Transverse colon (tissue), 4 donors: ENCODE measurements at places on chromosomes 5 and 9. TPM values are rescaled to one million over a fixed set of nuclear protein-coding genes. Genes with fewer than 3 reads are reported as not detected.

GRCh38 chr5:638501-639252 lies 26.5 kb downstream of the CEP72 start:
- no peak for DNase-seq

- no peak for DNase-seq
These were observed 97.1 kb downstream of the NRG2 start for GRCh38 chr5:139946006-139946405.

- no peak for DNase-seq
These were observed 15.2 kb downstream of the HTR4 start for GRCh38 chr5:148639081-148639480.

DNA sequence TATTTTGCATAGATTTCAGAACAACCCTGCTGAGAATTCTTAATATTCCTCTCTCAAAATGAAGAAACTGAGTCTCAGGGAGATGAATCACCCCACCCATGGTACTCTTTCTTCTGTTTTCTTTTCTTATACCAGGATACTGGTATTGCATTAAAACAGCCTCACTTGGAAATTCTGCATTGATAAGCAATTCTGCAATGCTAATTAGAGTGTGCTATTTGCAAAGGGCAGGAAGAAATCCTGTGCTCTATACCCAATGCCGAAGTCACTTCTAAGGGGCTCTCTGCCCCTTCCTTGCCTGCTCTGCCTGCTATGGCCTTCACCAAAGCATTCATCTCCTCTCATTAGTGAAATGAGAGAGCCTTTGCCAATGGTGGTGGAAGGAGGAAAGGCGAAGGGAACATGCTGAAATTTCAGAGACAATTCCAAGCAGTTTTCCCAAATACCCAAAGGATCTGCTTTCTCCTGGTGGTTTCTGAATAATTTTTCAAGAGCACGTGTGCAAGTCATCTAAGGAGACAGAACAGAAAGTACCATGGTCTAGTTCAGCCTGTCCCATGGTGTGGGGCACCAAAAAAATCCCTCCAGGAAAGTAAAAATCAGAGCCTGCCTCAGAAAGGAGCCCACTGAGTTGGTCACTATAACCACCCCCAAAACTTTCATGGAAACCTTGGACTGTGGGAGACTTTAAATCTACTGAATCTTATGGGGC lies 156.5 kb downstream of the PAPPA start:
- no peak for DNase-seq

DNA sequence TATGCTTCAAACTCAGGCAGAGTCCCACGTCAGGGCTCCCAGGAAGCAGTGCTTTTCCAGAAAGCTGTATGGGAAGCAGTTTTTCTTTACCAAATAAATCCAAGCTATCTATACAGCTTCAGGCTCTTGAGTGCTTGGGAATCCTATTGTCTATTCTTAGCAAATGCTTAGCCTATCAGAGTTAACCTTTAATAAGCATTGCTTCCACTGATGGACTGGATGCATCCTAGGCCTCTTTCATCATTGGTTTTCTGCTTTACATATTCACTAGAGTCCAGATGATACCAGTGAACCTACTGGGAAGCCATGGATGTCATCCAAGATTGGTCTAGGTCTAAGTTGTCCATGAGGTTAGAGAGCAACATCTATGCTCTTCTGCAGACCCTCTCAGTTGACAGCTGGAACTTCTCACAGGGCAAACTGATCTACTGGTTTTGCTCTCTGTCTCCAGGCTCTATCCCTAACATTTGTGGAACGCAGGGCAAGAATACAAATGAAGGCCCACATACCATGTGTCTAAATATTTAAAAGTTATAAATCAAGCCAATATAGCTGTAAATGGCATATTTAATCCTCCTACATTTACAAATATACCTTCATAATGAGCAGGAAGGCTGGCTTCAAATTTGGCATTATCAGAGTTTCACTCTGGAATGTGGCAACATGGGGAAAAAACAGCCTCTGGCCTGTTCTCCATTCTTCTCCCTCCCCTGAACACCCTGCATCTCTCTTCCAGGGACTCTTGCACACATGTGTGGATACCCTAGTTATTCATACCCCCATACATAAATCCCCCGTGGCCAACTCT lies 49.8 kb upstream of the PLPP1 start:
- DNase-seq = no peak

GRCh38 chr5:142481410-142481809 lies 156.6 kb upstream of the SPRY4 start:
- DNase-seq = no peak

GRCh38 chr5:80181618-80182211 lies 74.1 kb downstream of the SERINC5 start:
- peak; percentile 85 for DNase-seq

- no peak for DNase-seq
These were observed 41.3 kb downstream of the RAPGEF1 start for GRCh38 chr9:131698618-131698985.

DNA sequence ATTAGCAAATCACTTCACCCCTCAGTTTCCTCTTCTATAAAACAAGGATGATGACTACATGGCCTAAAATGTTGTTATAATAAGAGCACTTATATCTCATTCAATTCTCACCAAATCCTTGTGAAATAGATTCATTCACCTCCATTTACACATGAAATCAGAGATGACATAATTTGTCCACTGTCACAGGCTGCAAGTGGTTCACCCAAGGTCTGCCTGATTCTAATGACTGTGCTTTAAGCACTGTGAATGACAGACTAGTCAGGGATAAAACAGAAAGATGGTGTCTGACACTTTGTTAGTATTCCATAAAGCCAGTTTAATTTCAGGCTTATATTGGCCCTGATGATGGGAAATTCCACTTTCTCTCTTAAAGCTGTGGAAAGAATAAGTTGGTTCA lies 209.5 kb downstream of the MAPKAP1 start:
- no peak for DNase-seq

DNA sequence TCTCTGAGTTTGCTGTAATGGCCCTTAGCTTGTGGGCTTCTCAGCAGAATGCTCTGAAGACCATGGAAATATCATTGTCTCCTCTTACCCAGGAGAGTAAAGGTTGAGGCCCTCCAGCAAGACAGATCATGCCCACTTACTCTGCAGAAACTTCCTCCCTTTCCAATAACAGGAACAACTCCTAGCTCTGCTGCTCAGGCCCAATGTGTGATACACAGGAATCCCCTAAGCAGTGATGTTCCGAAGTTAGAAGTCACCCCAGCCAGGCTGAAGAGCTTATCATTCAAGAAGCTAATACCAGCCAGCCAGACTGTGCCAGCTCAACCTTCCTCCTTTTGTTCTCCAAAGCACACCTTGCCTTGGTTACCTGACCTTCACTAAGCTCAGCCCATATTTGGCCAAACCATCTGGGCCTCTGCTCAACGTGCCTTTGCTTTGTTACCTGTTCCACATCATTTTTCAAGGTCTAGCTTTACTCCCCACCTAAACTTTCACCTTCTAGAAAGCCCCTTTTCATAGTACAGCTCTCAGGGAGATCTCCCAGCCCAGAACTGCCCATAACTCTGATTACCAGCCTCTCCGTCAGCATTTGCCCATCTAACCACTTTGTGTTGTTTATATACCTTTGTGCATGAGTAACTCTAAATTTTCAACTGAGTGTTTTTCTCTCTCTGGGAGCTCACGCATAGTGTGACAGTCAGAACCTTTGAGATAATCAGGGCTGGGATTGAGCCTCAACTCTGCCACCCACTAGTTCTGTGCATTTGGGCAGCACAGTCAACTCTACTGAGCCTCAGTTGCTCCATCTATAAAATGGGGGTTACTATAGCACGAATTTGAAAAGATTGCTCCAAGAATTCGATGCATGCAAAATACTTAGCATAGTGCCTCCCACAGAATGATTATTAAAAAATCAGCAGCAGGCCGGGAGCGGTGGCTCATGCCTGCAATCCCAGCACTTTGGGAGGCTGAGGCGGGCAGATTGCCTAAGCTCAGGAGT lies 107.6 kb upstream of the CPEB4 start:
- DNase-seq = no peak

DNA sequence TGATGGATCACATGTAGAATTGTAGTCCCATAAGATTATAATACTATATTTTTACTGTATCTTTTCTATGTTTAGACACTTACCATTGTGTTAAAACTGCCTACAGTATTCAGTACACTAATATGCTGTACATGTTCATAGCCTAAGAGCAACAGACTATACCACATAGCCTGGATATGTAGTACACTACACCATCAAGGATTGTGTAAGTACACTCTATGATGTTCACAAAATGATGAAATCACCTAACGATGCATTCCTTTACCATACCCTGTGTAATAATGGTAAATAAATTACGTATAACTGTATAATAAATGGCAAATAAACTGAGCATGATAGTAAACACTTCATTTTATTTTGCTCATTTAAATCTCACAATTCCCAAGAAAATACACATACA lies 60.3 kb downstream of the RICTOR start:
- no peak for DNase-seq

DNA sequence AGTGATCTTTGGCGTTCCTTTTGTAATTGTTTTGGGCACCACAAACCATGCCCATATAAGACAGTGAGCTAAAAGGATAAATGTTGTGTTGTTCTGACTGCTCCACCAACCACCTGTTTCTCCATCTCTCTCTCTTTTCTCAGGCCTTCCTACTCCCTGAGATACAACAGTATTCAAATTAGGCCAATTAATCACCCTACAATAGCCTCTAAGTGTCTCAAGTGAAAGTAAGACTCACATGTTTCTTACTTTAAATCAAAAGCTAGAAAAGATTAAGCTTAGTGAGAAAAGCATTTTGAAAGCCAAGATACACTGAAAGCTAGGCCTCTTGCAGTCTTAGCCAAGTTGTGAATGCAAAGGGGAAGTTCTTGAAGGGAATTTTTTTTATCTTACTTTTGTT lies 268.8 kb upstream of the NREP start:
- no peak for DNase-seq

DNA sequence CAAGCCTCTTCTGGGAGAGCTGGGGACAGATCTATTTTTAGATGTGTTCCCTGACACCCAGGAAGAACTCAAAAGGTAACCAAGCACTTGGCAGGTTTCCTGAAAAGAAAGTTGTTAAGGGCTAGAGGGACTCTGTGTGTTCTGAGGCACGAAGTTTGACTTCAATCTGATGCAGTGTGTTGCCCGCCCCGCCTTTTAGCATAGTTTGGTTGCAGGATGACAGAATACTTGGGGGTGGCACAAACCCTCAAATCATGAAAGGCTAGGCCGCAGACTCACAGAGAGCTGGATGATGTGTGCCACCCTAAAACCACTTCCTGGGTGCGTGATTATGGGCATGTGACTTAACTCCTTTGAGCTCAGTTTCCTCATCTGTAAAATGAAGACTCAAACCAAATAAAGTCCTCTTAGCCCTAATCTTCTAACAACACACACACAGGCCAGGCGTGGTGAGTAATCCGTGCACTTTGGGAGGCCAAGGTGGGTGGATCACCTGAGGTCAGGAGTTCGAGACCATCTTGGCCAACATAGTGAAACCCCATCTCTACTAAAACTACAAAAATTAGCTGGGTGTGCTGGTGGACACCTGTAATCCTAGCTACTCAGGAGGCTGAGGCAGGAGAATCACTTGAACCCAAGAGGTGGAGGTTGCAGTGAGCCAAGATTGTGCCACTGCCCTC lies 12.8 kb upstream of the NDFIP1 start:
- peak; percentile 14 for DNase-seq

GRCh38 chr9:131516100-131516499 lies 13.4 kb downstream of the POMT1 start:
- no peak for DNase-seq

DNA sequence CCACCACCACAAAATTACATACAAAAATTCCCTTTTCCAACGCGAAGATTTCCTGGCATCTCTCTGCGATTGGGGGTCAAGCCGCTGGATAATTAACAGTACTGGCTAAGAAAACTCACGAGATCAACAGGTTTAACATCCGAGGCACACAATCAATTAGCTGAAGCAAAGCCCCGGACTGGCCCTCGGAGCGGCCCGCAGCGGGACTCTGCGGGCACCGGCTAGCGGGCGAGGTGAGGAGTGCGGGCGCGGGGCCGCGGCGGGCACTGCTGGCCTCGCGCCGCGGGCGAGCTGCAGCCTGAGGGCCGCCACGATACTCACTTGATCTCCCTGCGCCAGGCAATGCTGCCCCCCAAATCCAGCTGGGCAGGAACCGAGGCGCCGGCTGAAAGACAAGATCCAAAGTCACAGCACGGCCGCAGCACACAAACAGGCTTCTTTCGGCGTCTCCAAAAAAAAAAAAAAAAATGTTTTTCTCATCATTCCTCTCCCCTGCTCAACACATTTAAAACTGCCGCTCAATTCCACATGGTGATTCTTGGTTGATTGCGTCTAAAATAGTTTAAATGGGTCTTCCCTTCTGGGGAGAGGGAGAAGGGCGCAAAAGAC lies 210.2 kb downstream of the MEF2C start:
- DNase-seq = no peak

DNA sequence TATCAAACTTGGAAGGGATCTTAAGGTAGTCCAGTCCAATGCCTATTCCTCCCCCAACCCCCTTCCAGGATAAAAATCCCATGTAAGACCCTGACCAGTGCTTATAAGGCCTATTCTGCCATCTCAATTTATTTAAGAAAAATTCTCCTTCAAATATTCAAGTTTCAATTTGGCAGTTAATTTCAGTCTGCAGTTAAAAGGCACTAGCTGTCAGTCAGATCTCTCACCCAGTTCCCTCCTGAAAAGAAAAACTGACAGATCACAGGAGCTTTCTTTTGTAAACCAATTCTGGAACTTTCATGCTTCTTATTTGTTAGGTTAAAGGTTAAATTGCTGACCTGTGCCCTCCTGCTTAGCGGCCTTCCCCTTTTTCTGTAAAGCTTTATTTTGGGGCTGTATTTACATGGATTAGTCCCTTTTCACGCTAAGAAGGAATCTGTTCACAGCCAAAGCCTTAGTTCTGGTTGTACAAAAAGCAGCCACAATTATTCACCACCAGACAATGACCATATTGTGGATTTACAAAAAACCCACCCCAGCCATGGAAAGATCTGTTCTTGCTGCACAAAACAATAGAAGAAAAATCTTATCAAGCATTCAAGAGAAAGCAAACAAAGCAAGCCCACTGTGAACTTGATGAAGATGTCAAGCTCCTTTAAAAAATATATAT lies 68.7 kb downstream of the DENND1A start:
- DNase-seq = no peak

DNA sequence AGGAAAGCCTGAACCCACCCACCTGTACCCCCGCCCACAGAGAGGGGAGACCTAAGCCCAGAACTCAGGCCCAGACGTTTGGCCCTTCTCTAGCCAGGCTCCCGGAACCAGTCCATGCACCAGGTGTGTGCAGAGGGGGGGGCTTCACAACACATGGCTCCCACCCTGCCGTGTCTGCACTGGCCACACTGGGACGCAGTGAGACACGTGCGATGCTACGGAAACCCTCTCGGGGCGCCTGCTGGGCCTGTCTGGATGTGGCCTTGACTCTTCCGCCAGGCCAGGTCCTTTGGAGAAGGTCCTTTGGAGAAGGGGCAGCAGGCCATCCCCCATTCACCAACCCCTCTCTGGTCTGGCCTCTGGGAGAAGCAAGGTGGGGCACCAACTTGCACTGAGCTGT lies 58.4 kb upstream of the SARDH start:
- DNase-seq = no peak

- DNase-seq = no peak
These were observed 37.4 kb upstream of the DENND1A start for GRCh38 chr9:123967323-123967722.

The FBLL1 gene
- total RNA-seq = not detected

The THBS4 gene
- total RNA-seq = 116 TPM

The ADGRD2 gene
- not detected for total RNA-seq

The MARCOL gene
- not detected for total RNA-seq

The IZUMO3 gene
- total RNA-seq = not detected

The HTR4 gene
- total RNA-seq = 20.8 TPM

The RASEF gene
- 189 TPM for total RNA-seq

The CATSPER3 gene
- total RNA-seq = 1.1 TPM

The ARID3C gene
- not detected for total RNA-seq

The TMC1 gene
- not detected for total RNA-seq

The WDR38 gene
- not detected for total RNA-seq

The DPH7 gene
- total RNA-seq = 28.8 TPM
